HAP-1 (cell line): ENCODE measurements at places on chromosomes 6 and 20.

DNA sequence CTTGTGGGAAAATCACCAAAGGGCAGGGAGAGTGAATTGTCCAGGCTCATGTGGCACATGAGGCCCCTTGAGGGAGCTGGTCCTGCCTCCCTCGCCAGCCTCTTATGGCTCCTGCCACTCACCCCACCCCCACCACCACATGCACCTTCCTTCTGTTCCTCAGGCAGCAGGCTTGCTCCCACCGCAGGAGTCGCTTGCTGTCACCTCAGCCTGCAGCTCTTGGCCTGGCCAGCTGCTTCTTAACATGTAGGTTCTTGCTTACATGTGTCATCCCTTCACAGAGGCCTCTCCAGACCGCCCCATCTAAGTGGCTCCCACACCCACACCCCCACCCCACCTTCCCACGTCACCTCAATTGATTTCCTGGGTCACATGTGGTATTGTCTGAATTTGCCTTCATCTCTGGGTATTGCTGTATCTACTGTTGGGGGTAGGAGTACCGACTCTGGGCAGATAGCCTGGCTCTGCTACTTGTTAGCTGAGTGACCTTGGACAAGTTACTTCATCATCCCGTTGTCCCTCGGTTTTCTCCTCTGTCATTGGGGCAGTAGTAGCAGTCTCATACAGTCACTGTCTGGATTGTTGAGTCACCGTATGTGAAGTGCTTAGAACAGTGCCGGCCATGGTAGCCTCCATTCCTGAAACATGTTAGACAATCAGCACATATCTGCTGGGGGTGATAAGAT lies 41.7 kb downstream of the SLC9A8 start:
- DNase-seq, result no peak

GRCh38 chr6:158717341-158718330 lies 67.8 kb downstream of the SYTL3 start:
- no peak for DNase-seq

GRCh38 chr6:108476376-108476775 lies 84.3 kb upstream of the FOXO3 start:
- DNase-seq, result peak; percentile 53

- DNase-seq, result no peak
Observed at GRCh38 chr6:163179061-163179460, 235.5 kb upstream of the QKI start.

DNA sequence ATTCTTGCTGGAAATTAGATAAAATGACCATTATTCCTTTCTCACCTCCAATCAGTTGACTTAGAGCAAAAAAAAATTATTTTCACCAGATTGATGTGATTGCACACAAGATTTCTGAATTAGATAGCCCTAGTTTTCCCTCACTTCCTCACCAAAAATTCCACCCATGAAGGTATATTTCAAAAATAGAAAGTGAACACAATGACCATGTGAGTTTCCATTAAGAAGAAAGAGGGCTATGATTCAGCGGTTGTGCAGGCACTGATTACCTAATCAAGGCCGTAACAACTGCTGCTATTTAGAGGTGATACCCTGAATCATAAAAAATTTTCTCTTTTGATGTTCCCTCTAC lies 19.5 kb upstream of the RALGAPA2 start:
- DNase-seq, result no peak

GRCh38 chr6:16690608-16691142 lies 70.6 kb downstream of the ATXN1 start:
- DNase-seq, result no peak

DNA sequence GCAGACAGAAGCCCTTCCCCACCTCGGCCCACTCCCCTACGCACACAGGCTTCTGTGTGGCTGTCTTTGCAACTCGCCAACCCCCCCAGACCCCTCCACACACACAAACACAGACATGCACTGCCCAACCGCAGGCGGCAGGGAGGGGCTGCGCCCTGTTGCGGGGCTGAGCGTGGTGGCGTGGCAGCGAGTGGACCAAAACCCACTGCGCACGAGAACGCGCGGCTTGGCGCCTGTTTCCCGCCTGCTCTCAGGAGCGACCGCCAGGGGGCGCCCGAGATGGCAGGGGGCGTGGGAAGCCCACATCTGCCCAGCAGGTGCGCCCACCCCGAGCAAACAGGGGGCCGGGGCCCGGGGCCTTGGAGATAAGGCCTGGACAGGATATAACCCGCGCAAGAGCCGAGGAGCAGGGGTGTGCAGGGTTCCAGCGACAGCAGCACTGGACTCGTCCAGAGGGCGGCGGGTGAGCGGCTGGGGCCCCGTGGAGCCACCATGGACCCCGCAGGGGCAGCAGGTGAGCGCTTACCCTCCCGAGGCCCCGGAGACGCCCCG lies at the start of gene RBPJL:
Gene RBPJL (plus strand): TSS at position 410 of the 552 bp plus-strand sequence. CDS start 83 bp downstream, at position 493.
- no peak for DNase-seq

GRCh38 chr20:2006452-2007361 lies 12.8 kb upstream of the PDYN start:
- DNase-seq, result peak; percentile 60

GRCh38 chr6:106425382-106425781 lies 64.9 kb downstream of the CRYBG1 start:
- no peak for DNase-seq

- peak; percentile 36 for DNase-seq
Observed at GRCh38 chr20:38987777-38988176, 25.6 kb downstream of the DHX35 start.

DNA sequence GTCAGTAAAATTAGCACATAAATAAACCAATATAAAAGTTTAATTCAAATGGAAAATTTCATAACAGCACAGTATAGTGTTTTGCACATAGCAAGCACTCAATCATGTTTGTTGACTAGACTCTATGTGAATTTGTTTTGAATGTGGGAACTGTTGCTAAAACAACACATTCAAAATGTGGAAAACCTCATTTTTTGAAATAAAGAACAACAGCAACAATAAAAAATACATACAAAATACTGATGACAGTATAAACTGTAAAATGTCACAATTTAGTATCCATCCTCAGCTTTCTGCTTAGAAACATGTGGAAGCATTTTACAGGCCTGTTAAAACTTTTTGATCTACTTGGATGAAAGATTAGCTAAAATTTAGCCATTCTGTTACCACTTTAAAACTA lies 47.4 kb downstream of the HDAC2 start:
- DNase-seq, result no peak

GRCh38 chr6:111096246-111096645 lies 8.9 kb downstream of the SLC16A10 start:
- no peak for DNase-seq

DNA sequence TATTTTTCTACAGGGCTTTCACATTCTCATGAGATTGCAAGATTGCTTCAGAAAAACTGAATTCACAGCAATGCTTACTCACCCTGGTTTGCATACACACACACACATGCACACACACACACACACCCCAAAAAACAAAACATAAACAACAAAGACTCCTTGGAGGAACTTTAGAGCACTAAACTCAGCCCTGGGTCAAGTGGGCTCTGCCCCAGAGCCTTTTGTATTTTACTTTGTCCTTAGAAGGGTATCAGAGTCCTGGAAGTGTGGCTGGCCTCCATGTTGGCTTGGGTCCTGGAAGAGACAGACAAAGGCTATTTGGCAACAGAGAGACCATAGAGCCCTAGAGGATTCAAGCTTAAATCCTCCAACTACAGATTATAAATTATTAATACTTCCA lies 8.0 kb upstream of the CST9 start:
- DNase-seq, result no peak

GRCh38 chr6:156867121-156867520 lies 89.9 kb downstream of the ARID1B start:
- DNase-seq, result no peak

DNA sequence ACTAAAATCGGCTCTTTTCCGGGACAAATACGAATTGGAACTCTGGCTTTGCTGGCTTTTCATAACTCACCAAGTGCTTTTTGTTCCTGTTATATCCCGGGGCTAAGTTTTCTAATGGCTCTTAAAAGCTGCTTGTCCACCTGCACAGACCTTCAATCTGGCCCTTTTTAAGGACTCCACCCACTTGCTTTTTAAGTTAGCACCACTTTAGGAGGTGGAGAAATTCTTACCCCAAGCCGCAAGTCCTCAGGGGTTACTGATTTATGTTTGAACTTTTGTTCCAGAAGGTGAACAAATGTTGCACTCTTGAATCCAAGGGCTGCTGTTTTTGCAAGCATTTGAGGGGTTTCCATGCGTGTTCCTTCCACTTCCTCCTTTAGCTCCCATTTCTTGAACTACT lies 37.8 kb downstream of the FAM184A start:
- DNase-seq, result peak; percentile 2

DNA sequence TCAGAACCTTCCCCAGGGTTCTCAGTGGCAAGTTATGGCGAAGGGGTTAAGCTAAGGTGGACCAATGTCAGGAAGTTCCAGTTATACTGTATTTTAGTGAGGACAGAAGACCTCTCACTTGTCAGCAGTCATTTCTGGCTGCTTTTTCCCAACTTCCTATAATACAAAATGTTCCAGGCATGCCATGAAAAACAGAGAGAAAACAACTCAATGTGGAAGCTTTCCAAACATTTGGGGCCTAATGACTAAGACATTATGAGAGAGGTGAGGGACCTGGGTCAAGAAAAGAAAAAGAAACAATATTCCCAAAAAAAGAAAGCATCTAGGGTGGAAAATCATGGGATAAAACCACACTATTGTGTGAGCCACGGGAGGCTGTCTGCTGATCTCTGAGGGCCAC lies 99.9 kb upstream of the MAP3K4 start:
- DNase-seq, result no peak

DNA sequence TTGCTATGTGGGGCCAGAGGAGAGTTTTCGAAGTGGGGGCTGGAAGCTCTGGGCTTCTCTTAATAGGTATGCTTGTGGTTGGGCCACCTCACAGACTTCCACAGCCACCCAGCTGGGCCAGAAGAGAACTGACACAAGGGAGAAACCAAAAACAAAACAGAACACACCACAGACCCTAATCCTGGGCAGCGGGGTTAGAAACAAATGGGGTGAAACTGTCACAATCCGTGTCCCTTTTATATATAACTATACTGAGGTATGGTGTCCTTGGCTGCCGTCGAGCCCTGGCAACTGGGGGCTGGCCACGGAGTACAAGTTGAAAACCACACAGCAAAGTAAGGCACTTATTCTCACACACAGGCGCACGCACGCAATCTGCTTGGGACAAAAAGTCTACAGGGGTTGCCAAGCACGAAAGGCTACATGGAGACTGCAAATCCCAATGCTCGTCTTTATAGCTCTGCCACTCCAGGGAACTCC lies 78.3 kb downstream of the TRAM2 start:
- no peak for DNase-seq

- DNase-seq, result no peak
Observed at GRCh38 chr6:157169656-157170055, 153.7 kb downstream of the TMEM242 start.

GRCh38 chr6:106882601-106883518 lies 91.7 kb downstream of the CD24 start:
- no peak for DNase-seq

DNA sequence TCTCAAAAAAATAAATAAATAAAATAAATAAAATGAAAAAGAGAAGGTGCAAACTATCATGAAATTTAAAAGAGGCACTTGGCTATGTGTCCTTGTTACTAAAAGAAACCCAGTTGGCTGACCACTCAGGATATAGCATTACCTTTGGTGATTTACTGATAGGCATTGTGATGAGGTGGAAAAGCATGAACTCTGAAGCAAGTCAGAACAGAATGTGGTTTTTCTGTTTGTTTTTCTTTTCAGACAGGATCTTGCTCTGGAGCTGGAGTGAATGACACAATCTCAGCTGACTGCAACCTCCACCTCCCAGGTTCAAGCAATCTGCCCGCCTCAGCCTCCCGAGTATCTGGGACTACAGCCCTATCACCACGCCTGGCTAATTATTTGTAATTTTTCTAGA lies 31.9 kb downstream of the ZNF184 start:
- no peak for DNase-seq

GRCh38 chr6:69732045-69732444 lies 64.8 kb downstream of the LMBRD1 start:
- DNase-seq, result no peak

GRCh38 chr6:139443231-139444112 lies 69.0 kb upstream of the CITED2 start:
- no peak for DNase-seq

GRCh38 chr6:168415098-168415992 lies 25.6 kb upstream of the SMOC2 start:
- no peak for DNase-seq

DNA sequence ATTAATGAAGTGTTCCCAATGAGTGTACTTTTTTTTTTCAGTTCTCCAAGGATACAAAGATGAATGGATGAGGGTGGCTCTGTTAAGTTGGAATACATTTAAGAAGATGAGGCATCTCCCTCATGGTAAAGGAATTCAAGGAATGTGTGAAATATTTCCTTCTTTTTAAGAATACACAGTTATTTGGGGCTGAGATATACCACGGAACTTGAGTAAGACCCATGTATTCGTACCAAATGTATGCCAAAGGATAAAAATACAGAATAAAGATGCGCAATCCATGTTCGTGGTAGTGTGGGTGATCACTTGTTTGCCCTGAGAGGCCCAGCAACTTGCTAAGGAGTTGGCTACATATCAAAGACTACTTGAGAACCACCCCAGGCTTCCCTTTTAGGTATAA lies 164.2 kb upstream of the TCF21 start:
- DNase-seq, result no peak

DNA sequence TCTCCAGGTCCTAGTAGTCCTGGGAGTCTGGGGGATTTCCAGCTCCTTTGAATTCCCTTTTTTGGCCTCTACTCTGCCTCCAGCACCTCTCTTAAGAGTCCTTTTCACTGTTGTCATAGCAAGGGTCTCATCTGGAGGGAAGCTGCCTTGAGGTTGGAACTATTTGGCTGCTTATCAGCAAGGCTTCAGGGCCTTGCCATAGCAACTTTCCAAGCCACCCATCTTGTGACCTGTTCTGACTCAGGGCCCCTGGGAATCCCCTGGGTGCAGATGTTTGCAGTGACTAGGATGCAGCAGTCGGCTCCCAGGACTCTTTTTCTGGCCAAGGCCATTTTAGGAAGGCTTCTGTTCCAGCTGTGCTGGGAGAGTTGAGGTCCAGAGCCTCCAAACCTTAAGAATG lies 12.4 kb downstream of the PKIG start:
- no peak for DNase-seq

DNA sequence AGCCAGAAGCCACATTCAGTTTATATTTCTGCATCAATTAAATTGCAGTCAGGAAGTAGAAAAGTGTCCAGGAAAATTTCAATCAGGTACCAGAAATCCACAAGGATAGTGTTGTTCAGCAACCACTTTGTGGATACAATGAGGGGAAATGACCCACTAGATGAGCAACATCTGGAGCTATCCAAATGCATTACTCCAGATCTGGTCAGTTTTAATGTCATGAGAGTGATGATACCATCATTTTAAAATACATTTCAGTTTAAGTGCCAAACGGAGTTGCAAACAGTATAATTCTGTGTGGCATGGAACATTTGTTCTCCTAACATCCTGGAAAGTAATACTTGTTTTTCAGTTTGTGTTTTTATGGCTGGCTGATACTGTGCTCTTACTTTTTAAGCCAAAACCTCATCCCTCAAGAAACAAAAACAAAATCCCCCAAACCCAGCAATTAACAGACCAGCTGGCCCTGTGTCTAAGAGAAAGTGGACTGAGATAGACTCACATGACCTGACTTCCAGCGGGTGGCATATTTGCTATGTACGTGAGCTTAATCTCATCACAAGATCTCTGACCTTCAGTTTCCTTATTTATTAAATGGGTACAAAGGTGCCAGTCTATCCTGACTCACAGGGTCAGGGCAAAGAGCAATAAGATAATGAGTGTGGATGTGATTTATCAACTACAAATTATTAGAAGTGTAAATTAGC lies 58.8 kb upstream of the CNKSR3 start:
- no peak for DNase-seq
